Activated naive CD4-positive, alpha-beta T cell (primary cell): ENCODE measurements at places on chromosomes 3 and 15.
A peak's percentile ranks its signal among the peaks of the same experiment; 100 is the strongest.

- DNase-seq: no peak
Measured at GRCh38 chr15:75713338-75713895, 769 bp upstream of the CSPG4 start.

DNA sequence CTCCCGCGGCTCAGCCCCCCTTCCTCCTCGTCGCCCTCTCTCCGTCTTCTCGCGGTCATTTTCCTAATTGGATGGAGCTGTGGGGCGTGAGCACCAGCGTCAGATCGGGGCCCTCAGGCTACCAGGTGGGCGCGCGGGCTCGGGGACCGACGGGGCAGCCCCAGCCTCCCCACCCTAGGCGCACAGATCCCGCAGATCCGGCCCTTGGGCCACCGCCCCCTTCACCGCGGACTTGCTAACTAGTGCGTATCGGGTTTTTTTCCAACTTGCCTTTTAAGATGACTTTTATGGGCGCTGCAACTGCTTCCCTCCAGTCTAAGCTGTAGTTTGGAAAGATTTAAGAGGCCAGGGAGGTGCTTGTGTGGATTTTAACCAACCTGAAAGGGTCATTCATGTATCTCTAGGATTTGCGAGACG, 1.3 kb downstream of the ZNF710 start:
- peak; percentile 4 for DNase-seq

- no peak for DNase-seq
Measured at GRCh38 chr3:186401556-186401955, 39.5 kb upstream of the DGKG start.

GRCh38 chr3:52493232-52494017, 1.7 kb upstream of the STAB1 start:
- no peak for DNase-seq
